Pulmonary artery endothelial cell (primary cell): ENCODE measurements at places on chromosomes 6 and 20. TPM values are rescaled to one million over a fixed set of nuclear protein-coding genes. Genes with fewer than 3 reads are reported as not detected.

GRCh38 chr6:146123616-146124015 is 94.8 kb downstream of the GRM1 start:
- DNase-seq = no peak

The MYT1 gene
- total RNA-seq = not detected in 2 replicates

- peak; percentile 87 for DNase-seq
Measured at GRCh38 chr6:158060455-158061360, 79.0 kb downstream of the SYNJ2 start.

DNA sequence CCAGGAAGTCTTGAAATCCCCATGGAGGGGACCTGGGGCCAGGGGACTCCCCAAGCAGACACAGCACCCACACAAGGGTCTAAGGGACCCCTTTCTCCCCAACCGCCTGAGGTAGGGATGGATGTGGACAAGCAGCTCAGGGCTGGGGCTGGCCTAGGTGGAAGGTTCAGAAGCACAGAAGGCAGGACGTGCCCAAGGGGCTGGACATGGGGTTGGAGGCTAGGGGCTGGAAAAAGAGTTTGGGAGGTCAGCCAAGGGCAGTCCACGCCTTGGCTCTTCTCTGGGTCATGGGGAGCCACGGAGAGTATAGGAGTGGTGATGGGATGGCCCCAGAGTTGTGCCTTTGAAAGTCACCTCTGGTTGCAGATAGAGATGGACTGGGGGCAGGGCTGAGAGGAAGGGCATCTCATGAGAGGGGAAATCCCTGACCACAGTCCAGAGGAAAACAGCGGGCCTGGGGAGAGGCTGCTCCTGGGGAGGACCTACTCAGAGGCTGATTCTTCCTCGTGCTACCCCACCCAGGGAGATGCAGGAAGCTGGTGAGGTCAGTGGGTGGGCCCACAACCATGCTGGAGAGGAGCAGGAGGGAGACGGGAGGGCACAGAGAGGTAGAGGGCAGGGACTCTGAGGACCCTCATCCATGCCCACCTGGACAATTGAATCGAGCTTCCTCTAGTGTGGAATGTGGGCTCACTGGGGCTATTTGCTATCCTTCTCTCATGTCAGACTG is 2.5 kb upstream of the HSPA12B start:
- DNase-seq = no peak

DNA sequence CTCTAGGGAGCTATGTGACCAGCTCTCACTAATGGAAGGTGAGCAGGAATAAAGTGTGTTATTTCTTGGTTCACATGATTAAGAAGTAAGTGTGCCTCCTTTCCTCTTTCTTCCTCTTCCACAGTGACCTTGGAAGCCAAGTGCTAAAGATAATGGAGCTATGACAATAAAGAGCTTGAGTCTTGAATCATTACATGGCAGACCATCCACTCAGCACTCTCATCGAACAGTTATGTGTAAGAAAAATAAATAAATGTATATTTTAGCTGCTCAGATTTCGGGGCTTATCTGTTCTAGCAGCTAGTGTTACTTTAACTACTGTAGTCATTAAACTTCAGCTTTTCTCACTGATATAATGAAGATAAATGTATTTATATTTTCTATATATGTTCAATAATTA is 72.9 kb downstream of the HDGFL1 start:
- no peak for DNase-seq

GRCh38 chr20:34947336-34947735 is 8.3 kb downstream of the GSS start:
- no peak for DNase-seq

GRCh38 chr6:100382767-100383195 is 81.9 kb downstream of the SIM1 start:
- peak; percentile 20 for DNase-seq

The SLC18B1 gene
- 6.9 and 8.5 TPM in 2 replicates for total RNA-seq

The MUCL3 gene
- total RNA-seq = not detected in 2 replicates

The PLG gene
- not detected in 2 replicates for total RNA-seq

GRCh38 chr6:75499640-75500039 is 6.0 kb upstream of the FILIP1 start:
- no peak for DNase-seq

- DNase-seq = no peak
Measured at GRCh38 chr6:69370763-69371162, 426.0 kb downstream of the LMBRD1 start.

DNA sequence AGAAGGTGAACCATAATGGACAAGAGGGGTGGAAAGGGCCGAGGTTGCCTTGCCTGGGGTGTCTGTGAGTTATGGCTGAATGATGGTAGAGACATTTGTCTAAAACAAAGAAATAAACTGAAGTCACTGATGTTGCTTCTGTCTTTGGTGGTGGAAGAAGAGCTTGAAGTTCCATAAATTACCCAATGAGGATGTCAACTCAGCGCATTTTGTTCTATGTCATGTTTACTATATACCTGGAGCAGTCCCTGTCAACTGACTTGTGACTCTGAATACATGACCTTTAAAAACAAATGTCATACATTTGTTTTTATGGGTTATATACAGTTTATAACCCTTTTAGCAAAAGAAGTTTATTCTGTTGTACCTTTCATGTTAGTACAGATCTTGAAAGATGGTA is 2.0 kb downstream of the EFHC1 start:
- no peak for DNase-seq

The KCNK5 gene
- not detected in 2 replicates for total RNA-seq

The SLC22A2 gene
- total RNA-seq = not detected in 2 replicates

The OR12D3 gene
- not detected in 2 replicates for total RNA-seq

DNA sequence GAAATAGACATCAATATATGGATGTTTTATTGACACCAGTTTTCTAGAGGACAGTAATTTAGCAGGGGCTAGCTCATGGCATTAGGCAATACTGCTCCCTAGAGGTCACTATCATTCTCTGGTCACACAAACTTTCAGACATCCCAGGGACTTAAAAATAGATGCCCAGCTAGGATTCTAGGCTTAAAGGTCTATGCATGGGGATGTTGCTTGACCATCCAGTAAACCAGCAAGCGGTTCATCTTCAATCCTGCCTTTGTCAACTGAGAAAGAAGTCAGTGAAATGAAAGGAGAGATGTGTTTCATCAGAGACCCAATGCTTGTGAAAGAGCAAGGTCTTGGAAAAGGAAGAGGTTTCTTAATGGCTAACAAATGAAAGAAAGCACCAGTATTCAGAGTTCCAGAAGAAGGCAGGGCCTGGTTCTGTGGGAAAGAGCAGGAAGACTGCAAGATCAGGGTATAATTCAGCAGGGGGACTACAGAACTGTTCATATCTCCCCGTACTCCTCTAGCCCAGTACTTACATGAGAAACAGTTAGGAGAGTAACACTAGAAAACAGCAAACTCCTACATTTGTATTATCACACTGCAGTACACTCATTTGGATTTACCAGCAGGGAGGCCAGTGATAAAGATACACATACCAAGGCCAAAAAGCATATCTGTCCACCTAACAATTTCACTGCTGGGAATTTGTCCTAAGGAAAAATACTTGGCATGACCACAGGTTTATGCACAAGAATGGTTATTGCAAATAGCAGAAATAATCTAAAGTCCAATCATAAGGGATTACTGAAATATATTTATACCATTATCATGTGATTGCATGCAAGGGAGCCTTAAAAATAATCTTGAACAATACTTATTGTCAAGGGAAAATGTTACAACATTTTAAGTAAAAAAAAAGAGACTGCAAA is 151.4 kb upstream of the LAMA2 start:
- DNase-seq = peak; percentile 11

The TCF19 gene
- total RNA-seq = 20.4 and 44.6 TPM in 2 replicates

DNA sequence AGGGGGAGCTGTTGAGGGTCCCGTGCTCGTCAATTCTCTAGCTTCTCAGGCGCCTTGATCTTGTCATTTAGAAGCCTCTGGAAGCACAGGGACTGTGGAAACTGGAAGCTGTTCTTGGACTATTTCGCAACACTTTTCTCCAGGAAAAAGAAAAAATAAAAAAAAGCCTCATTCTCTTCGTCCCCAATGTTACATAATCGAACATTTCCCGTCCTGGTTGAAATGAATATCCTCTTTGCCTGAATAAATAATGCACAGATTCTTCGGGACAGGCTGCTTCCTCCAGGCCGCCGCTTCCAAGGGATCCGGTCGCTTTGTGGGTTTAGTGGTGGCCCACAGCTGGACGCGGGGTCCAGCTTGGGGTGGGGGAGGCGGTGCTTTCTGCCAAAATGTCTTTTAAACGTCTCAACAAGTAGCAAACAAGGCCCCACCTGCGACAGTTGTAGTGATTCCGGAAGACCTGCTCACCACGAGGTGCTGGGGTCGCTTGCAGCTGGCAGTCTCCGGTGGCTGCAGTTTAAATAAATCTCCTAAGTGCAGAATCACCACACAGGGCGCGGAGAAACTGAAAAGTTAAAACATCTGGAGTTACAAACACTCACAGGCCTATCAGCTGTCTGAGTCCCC is 125.9 kb upstream of the ESR1 start:
- peak; percentile 4 for DNase-seq

GRCh38 chr6:14918200-14918907 is 327.5 kb upstream of the JARID2 start:
- no peak for DNase-seq

- DNase-seq = no peak
Measured at GRCh38 chr6:70686548-70687133, 19.0 kb downstream of the SMAP1 start.

The ETV7 gene
- 0.35 and 0.40 TPM in 2 replicates for total RNA-seq

- peak; percentile 36 for DNase-seq
Measured at GRCh38 chr6:116370760-116371119, at the start of gene DSE. Gene DSE (plus strand): TSS chr6:116370947. CDS start chr6:116399251, 28,304 bp downstream.
